ENCODE measurements at places on chromosomes 6 and 20.

DNA sequence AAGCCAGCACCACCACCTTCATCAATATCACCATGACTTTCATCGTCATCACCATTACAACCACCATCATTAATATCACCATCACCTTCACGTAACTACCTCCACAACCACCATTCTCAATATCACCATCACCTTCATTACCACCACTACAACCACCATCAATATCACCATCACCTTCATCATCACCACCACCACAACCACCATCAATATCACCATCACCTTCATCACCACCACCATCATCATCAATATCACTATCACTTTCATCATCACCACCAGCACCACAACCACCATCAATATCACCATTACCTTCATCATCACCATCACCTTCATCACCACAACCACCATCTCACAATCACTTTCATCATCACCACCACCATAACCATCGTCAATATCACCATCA, 225.3 kb upstream of the SULF2 start:
- DNase-seq = no peak

GRCh38 chr20:61657721-61658377, 405.8 kb downstream of the CDH4 start:
- peak; percentile 13 for DNase-seq

- DNase-seq = no peak
These were observed 41.0 kb downstream of the SNX14 start for GRCh38 chr6:85552652-85553051.

DNA sequence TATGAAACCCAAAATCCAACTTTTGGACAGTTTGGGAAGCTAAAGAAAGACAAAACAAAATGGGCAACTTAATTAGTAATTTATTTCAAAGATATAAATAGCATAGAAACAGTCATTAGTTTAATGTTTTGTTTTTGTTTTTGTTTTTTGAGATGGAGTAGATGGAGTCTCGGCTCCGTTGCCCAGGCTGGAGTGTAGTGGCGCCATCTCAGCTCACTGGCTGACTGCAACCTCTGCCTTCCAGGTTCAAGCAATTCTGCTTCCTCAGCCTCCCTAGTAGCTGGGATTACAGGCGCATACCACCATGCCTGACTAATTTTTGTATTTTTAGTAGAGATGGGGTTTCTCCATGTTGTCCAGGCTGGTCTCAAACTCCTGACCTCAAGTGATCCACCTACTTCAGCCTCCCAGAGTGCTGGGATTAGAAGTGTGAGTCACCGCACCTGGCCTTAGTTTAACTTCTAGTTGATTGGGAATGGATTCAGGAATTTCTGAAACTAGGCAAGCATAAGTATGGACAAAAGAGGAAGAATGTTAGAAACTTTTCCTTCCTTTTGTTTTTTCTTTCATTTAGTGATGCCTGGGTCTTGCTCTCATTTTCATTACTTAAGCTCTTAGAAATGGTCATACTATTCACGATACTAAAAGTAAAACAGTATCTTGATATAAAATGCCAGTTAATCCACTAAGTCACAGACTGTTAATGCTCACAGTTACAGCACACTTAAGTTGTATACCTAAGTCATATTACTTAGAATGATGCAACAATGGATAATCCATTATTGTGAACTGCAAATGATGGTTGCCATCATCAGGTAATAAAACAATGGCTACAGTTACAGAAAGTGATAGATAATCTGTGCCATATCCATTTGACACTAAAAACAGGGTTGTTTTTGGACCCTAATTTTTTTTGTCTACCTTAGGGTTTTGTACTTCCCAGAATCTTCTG, 8.2 kb downstream of the SENP6 start:
- no peak for DNase-seq
